ENCODE measurements at places on chromosomes 16 and 17.

- no peak for DNase-seq
Observed at GRCh38 chr16:89958068-89958467, 9.5 kb downstream of the DEF8 start.

DNA sequence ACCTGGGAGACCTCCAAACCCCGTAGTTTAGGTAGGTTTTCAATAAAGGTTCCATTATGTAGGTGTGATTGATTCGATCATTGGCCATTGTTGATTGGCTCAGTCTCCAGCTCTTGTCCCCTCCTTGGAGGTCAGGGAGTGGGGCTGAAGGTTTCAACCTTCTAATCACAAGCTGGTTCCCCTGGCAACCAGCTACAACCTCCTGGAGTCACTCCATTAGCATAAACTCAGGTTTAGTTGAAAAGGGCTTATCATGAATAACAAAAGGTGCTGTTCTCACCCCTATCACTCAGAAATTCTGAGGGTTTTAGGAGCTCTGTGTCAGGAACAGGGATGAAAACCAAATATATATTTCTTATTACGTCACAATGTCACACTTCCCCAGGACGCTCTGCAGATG is 28.5 kb downstream of the TMEM132E start:
- DNase-seq, result no peak

GRCh38 chr17:3316836-3317235 is 18.7 kb upstream of the OR3A1 start:
- no peak for DNase-seq

- peak; percentile 94 for DNase-seq
Observed at GRCh38 chr17:3512505-3513171, 36.8 kb downstream of the ASPA start.

GRCh38 chr17:80272366-80272765 is 11.7 kb downstream of the RNF213 start:
- DNase-seq, result no peak

DNA sequence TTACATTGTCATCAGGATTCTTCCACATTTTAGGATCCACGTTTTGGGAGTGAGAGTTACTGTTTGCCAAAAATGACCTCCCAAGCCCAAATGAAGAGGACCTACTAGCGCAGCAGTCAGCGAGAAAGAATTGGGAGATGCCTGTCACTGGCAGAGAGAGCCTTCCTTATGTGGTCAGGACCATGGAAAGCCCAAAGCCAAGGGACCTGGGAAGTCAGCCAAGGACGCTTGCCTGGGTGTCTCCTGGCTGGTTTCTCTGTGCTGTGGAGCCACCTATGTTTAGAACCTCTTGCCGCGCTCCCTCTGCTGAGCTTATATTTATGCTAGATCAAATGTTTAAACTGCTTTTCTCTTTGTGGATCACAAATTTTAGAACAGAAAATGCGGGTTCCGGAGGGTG is 24.9 kb upstream of the RHBDL3 start:
- no peak for DNase-seq
